ENCODE measurements at places on chromosomes 1 and 21.

DNA sequence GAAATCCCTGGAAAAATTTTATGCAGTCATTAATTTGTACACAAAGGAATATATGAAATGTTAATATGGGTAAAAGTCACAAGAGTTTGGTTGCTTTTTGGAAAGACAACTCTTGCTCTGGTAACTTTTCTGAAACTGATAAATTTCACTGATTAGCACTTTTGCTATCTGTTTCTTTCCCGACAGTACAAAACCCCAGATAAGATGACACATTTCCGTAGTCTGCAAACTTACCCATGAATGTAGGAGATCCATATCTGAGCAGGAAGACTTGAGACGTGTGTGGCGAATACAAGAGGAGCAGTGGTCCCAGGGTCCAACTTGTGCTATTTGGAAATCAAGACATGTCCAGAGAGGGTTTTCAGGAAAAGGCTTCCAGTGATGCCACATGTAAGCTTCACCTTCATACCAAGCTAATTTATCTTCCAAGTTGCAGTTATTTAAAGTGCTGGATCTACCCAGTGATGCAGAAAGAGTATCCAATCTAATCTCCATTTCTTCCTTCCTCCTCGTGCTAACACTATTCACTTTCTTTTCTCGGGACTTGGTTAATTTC, 35.9 kb upstream of the SAMSN1 start:
- DNase-seq, result no peak

DNA sequence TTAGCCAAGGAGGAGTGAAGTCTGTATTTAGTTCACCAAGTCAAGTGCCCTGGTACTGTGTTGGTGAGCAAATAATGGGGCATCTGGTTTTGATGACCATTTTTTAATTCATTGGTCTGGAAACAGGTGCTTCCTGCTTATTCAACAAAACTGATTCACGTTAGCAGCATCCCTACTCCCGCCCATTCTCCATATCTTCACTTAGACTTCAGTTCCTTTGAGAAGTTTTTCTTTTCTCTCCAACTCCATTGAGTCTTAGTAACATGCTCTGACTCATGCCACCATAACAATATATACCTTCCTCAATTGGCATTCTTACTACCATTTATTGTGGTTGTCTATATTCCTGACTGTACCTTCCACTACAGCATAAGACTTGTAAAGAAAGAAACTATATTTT, 468.9 kb downstream of the DPYD start:
- DNase-seq, result no peak

DNA sequence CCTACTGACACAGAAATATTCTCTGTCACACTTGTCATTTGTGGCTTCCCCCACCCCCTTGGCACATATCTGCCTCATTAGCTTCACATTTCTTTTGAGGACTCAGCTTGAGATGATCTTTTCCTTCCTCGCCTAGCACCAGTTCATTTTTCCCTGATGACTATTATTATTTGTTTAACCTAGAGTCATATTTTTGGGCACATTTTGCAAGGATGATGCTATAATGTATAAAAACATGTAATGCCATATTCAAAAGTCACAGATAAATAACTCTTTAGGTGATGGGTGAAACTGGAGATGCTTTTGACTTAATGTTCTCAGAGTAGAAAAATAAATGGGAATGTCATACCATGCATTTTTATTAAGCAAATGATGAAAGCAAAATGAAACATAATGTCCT, 202.7 kb downstream of the BACH1 start:
- DNase-seq, result no peak

DNA sequence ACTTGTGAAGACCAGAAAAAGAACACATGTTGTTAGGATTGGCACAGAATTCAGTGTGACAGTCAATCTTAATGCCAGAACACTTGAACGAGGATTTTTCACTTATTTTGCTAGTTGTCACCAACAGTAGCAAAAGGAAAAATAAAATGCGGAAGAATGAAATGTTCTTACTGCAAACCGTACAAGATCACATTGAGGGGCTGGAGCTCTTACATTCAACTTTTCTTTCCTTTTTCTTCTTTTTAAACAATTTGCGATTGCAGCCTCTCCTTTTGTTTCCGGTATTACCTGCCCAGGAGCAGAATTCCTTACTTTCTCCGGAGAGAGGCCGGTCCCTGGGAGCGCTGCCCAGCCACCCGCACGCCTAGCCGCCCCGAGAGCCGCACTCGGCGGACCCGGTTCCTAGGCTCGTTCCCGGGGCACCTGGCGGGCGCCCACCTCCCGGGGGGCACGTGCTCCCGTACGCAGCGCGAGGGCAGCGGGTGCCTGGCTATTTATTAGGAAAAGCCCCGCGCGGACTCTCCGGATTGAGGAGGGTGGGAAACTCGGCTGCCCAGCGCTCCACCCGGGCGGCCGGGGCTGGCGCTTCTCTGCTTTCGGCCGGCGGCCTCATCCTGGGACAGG, 1.2 kb upstream of the CAMTA1 start:
- DNase-seq, result no peak

- DNase-seq, result no peak
Observed at GRCh38 chr1:193237381-193237978, 51.1 kb upstream of the B3GALT2 start.

- no peak for DNase-seq
Observed at GRCh38 chr1:203197625-203198024, 11.1 kb upstream of the CHI3L1 start.

DNA sequence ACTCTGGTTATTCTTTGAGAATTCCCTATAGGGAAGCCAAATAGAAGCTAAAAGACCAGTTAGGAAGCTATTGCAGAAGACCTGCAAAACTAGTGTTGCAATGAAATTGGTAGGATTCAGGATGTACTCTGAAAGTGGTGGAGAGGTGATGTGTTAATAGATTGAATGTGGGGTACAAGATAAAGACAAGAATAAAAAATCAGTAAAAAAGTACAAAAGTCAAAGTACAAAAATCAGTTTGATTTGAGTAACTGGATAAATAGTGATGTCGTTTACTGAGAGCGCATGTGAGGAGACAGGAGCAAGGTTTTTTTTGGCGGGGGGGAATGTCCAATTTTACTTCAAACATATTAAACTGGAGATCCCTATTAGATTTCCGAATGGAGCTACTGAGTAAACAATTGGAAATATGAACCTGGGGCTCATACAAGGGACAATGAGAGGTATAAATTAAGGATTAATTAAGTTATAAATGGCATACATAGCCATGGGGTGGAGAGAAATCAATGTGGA, 2.5 kb upstream of the DCAF8 start:
- no peak for DNase-seq

DNA sequence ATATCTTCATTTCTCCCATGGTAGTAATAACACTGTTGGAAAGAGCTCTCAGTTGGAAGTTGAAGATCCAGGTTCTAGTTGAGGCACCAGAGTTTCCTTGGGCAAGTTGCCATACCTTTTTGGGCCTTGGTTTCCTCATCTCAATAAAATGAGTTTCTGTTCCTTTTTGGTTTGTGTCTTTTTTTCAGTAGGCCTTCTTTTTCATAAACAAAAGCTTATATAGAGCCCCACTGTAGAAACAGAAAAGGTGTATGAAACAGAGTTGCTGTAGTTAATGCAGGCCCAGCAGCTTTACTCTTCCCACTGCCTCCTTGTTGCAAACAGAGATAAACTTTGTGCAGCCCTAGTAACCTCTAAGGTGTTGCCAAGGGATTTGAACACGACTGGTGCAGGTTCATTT, 41.7 kb downstream of the WNT4 start:
- no peak for DNase-seq

GRCh38 chr1:243587823-243588560, 262.1 kb downstream of the AKT3 start:
- DNase-seq, result no peak

- DNase-seq, result no peak
Observed at GRCh38 chr1:245428681-245429080, 273.9 kb downstream of the KIF26B start.

- DNase-seq, result no peak
Observed at GRCh38 chr1:23902321-23903278, 10.6 kb downstream of the CNR2 start.

- DNase-seq, result no peak
Observed at GRCh38 chr1:68600049-68600661, 103.3 kb upstream of the DEPDC1 start.

- DNase-seq, result no peak
Observed at GRCh38 chr1:239835946-239836440, 255.7 kb upstream of the FMN2 start.

GRCh38 chr1:66331658-66332547, 202.1 kb upstream of the SGIP1 start:
- DNase-seq, result peak; percentile 24

DNA sequence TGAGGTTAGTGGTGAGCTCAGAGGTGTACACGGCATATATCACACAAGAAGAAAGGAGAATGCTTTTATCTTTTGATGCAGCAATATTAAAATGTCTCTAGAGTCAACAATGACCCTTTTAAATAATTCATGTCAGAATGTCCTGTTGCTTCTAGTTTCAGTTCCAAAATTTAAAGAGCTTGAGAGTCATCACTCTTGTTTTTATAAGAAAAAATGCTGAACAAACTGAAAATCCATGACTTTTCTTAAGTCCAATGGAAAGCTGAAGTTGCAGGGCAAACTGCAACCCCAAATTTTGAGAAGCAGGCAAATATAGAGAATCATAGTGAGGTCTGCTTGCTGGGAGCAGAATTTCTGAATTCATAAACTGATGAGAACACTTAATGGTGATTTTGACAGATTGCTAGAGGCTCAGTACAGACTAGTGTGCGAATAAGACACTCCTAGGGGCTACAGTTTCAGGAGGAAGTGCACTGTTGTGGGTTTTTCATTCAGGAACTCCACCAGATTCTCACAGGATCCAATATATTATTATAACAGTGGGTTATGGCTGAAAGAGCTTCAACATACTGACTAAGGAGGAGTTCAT, 135.1 kb downstream of the CLIC6 start:
- DNase-seq, result no peak

DNA sequence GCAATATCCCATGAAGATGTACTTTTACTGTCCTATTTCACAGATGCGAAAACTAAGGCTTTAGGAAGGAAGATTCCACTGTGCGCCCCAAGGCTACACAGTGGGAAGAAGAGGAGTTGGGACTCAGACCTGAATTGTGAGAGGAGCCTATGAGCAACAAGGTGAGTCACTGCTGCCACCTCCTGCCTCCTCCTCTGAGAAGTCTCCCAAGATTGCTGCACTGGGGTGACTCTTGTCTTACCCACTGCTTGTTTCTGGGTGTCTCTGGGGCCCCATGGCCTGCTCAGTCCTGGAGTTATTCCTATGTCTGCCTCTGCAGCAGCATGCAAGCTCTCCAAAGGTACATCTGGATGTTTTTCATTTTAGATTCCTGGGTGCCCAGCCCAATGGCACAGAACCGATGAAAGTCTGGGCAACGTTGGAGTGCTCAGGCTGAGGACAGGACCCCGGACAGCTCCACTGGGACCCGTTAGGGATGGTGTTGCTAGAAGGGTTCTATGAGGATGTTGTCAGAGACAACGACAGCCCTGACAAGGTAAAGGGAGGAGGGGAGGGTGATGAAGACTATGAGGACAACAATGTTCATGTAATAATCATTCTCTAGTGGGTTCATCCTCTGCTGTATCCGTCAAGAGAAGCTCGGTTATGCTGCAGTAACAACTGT, 11.0 kb upstream of the C1QA start:
- DNase-seq, result no peak

DNA sequence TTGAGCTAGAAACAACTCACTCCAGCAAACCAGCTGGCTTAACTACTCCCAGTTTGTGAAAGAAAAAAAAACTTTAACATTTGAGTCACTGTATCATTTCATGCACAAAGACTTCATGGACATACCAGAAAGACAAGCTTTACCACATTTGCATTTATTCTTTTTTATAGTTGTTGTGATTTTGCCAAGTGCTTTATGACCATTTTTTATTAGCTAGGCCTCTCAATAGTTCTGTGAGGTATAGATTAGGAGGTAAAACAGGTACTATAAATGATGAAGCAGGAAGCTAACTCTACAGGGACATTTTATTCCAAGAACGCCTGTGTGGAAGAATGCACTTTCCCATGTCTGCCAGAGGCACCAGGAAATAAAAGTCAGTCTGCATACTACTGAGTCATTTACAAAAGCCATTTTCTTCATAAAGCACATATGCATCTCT, 8.2 kb upstream of the DENND1B start:
- no peak for DNase-seq

DNA sequence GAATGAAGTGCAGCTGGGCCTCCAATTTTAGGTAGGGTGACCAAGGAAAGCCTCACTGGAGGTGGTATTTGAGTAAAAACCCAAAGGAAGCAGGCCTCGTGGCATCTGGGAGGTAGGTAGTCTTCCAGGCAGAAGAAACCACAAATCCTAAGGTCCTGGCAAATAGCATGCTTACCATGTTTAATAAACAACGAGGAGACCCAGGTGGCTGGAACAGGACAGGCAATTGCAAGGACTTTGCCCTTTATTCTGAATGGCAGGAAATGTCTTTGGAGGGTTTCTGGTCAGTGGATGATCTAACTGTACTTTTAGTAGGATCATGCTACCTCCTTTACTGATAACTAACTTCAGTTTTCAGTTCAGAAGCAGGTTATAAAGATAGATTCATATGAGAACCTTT, 52.2 kb downstream of the EPB41 start:
- DNase-seq, result no peak

DNA sequence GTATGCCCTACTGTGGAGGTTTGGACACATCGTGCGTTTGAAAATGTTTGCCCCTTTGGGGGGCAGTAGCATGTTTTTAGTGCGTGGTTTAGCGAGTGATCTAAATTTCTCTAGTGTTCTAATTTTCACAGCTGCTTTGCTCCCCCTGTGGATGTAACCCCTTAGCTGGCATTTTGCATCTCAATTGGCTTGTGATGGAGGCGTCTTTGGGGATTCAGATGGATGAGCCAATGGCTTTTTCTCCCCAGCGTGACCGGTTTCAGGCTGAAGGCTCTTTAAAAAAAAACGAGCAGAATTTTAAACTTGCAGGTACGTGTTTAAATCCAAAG, 836 bp downstream of the CDC7 start:
- DNase-seq, result no peak

GRCh38 chr1:154572468-154573167, 5.0 kb downstream of the CHRNB2 start:
- no peak for DNase-seq

GRCh38 chr1:93577536-93578432, 103.9 kb downstream of the BCAR3 start:
- no peak for DNase-seq

Data from amygdala (tissue), 56 donors.